Stimulated activated CD8-positive, alpha-beta memory T cell treated with anti-CD3 and anti-CD28 coated beads, Interleukin-2, amount 100 ng/mL, for 48 hours (primary cell): ENCODE measurements at places on chromosomes 1 and 21.
A peak's percentile ranks its signal among the peaks of the same experiment; 100 is the strongest.

- no peak for DNase-seq
These were observed 187.3 kb upstream of the DMRTA2 start for GRCh38 chr1:50610563-50610962.

DNA sequence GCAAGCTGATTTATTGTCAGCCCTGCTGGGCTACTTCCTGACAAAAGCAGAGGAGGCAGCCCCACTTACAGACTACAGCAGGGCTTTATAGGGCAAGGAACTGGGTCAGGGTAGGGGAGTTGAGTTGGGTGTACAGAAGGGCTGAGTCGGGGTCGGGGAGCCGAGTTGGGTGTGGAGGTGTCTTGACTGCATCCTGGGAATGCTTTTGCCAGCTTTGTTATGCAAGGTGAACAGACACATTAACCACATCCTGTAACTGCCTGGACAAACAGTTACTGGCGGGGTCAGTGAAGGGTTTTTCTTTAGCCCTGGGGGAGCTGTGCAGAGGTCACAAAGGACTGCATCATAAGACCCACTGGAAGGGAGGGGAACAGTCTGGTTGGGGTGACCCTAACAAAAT lies 39.1 kb upstream of the GBP5 start:
- no peak for DNase-seq

- DNase-seq = no peak
These were observed 89.5 kb downstream of the VWA5B1 start for GRCh38 chr1:20380175-20380574.

GRCh38 chr1:40399984-40400704 lies 26.6 kb downstream of the SMAP2 start:
- no peak for DNase-seq

DNA sequence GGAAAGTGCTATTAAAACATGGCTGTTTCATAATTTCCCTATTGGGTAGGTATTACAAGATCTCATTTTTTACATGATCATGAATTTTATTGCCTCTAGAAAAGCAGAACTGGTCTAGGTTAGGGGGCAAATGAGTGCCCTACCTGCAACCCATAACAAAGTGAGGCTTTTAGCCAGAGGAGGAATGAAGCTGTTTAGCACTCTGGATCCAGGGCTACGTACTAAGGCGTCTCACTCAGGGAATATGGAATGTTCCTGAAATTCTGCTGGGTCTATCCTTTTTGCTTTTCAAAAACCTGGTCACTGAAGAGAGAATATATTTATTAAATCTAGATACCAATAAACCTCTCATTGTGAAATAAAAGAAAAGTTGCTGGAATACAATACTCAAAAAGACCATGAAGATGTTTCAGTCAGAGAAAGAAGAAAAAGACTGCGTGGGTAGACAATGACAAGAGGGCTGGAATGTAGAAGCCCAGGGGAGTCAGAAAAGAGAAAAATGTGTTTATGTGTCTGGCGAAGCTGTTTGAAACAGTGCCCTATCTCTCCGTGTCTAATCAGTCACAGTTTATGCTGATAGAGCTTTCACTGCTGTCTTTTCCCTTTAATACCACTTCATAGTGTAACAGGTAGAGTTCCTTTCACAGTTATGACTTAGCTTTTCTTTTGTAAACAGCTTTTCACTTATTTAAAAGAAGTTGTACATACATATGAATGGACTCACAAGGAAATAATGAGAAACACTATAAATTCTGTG lies 25.0 kb upstream of the SYDE2 start:
- DNase-seq = no peak

- DNase-seq = no peak
These were observed 37.3 kb downstream of the IFNAR1 start for GRCh38 chr21:33362044-33362555.

GRCh38 chr1:227343206-227343605 lies 24.9 kb upstream of the CDC42BPA start:
- no peak for DNase-seq

- DNase-seq = no peak
These were observed 113.9 kb upstream of the CACNA1E start for GRCh38 chr1:181369416-181369815.

GRCh38 chr1:230568008-230568407 lies 74.3 kb upstream of the COG2 start:
- DNase-seq = peak; percentile 23

DNA sequence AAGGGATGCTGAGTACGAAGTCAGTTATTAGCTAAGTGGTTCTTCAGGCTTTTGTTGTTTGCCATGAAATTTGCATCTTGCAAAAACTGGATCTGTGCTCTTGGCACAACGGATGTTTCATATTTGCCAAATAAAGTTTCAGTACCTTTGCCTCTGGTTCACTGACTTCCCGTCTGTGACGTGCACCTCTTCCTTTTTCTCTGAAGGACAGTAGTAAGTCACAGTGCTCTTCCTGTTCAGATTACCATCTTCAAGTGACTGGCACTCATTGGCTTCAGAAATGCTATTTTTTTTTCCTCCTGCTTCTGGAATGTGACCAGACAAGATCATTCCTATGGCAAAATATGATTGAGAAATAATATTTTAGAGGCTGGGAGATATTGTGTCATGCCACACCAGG lies 75.9 kb upstream of the GREM2 start:
- no peak for DNase-seq

- DNase-seq = no peak
These were observed 10.1 kb downstream of the EPHA2 start for GRCh38 chr1:16145662-16146278.

DNA sequence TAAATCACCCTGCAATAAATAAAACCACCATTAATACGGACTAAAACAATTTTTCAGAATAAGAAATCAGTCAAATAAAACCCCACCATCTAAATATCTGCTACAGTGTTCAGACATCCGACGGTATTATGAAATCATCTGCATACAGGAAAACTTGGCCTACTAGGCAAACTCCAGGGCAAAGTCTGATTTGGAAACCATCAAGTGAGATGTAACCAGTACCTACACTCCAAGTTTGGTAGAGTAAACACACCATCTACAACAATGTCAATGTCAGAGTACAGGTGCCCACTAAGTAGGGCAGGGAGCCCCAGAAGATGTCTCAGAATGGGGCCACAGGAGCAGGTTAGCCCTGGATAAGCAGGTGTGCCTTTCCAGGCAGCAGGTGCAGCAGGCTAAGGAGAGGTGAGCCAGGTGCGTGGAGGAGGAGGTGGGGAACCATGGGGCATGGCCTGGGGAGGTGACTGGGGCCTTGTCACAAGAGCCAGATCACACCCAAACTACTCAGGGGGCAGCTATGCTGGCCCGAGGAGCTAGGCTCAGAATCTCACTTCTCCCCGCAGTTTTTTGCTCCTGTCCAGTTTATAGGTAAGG lies 59.6 kb downstream of the CAPZB start:
- DNase-seq = no peak

DNA sequence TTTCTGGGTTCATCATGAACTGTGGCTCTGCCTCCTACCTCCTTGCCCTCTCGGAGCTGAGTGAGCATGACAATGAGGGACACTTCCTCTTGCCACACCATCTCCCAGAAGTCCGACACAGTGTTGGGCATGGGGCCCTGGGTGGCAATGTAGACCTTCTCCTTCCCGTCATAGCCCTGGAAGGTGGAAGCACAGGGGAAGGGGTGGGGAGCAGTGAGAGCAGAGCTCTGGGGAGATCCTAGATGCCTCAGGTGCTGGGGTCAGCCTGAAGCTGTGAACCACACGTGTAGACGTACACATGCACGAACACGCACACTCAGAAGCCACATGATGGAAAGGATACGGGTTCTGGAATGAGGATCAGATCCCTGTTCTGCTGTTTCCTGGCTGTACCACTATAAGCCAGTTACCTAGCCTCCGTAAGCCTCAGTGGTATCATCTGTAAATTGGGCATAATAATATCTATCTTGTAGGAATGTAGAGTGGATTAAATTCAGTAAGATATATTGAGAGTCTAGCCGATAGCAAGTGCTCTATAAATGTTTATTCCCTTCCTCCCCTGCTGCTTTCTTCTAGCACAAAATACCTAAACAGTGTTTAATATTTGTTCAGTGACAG lies 6.1 kb downstream of the PTPN7 start:
- no peak for DNase-seq

- no peak for DNase-seq
These were observed 31.6 kb downstream of the AGT start for GRCh38 chr1:230682274-230682673.

GRCh38 chr1:21490774-21491487 lies 18.3 kb upstream of the ALPL start:
- DNase-seq = peak; percentile 17
